Stimulated activated CD4-positive, alpha-beta T cell treated with anti-CD3 and anti-CD28 coated beads, Interleukin-2, amount 100 ng/mL, for 4 hours (primary cell): ENCODE measurements at places on chromosomes 16 and 17.

DNA sequence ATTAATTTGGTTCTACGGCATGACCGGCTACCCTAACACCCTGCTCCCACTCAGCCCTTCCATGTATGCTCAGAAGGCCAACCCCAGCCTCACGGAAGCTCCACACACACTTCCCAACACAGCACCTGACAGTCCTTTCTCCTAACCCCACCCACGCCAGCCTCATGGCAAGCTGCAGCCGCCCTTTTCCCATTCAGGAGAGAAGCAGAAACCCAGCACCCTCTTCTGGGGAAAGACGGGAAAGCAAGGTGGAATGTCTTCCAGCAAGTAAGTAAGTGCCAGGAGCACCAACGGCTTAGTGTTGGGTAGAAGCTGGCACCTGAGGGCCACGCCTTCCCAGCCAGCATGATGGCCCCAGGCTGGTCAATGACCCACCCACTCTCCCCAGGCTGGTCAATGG, 32.1 kb downstream of the ABR start:
- DNase-seq = no peak

DNA sequence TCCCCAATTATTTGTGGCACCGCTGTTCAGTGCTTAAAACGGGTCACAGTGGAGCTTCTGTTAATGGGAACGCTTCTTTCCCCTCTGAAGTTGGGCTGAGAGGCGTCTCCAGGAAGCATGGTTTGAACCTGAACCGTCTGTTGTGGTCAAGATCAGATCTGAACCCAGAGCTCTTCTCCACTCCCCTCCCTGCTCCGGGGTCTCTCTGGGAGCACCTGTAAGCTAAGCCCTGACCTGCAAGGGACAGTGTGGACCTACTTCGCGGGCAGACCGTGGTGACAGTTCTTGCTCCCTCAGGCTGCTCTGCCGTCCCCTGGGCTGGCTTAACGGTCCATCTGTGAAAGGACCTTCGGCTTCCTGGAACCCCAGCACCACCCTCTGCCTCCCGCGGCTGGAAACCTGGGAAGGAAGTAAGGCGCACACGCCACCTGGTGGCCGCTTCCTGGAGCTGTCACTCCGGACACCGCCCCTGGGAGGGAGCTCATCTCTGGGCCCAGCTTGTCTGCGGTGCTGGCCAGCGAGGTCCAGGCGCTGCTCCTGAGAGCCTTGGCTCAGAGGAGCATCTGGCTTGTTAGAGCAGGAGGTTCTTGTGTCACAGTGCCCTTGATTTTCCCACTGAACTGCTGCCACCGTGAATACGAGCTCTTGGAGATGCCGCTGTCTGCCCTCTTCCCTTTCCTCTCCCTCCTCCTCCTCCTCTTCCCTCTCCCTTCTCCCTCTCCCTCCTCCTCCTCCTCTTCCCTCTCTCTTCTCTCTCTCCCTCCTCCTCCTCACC, 518.5 kb upstream of the EEF2KMT start:
- no peak for DNase-seq

- no peak for DNase-seq
Measured at GRCh38 chr17:16939606-16940115, 32.3 kb downstream of the TNFRSF13B start.

- no peak for DNase-seq
Measured at GRCh38 chr16:67734731-67735201, 15.7 kb upstream of the GFOD2 start.

DNA sequence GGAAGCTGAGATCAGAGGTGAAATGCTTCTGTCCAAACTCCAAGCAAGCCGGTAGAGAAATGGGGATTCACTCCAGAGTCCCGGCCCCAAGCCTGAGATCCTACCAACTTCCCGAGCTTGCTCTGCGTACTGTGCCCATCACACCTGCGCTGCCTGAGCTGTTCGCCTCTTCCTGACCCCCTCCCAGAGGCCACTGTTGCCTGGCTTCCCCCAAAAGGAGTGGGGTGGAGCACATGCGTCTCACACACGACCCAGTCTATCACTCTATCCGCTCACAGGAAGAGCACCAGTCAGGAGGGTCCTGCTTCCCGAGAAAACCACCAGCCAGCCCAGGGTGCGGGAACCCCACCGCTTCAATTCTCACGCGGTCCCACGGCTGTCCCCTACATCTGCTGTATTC, 13.5 kb upstream of the C16orf95 start:
- DNase-seq = no peak

DNA sequence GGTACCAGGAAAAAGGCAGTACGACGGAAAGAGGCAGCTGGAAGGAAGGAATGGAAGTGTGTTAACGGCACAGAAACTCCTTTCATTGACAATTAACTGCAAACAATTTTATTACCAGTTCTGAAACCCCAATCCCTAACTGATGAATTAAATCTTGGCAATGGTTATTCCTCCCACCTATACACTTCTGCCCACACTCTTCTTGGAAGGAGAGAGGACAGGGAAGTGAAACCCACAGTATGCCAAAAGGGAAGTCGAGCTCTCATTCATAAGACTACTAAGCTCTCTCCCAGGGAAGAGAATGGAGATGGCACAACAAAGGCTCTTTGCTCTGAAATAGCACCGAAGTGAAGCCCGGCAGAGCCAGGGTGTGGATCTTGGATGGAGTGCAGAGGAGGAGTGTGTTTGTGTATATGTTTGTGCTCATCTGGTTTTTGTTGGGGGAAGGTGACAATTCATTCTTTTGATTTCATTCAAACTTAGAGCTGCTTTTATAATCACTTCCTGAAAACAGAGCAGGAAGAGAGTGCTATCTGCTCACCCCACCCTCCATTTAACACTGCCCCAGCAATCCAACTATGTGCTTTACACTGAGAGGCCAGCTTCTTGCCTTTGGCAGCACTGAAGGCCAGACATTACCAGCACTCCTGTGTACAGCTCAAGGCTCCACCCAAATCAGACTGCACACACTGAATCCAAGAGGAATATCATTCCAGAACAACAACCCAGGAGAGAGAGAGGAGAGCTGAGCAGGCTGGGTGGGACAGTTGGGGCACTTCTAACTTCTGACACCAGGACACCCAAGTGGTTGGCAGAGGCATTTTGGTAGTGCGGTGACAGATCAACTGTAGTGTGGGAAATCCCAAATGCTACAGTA, 68.7 kb downstream of the HIC1 start:
- no peak for DNase-seq

GRCh38 chr17:32903774-32904673, 23.9 kb upstream of the TMEM98 start:
- no peak for DNase-seq

DNA sequence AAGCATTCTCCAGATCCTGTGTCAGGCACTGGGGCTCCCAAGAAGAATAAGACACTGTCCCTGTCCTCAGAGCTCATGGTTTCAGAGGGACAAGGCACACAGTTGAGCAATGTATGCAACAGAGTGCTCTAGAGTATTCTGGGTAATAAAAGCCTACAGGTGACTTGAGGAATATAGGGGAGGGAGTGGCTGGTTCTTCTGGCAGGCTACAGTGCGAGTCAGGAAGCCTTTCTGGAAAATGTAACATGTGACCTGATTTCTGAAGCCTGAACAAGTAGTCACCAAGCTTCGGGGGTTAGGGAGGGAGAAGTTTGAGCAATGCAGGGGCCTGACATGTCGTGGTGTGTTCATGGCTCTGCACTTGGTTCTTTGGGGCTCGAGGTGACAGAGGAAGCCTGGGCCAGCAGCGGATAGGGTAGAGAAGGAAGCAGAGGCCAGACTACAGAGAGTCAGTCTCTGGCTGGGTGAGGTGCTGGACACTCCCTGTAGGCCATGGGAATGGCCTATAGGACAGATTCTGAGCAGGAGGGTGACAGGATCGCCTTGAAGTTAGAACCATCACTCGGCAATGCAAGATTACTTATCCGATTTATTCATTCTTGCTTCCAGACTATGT, 16.0 kb upstream of the LRRC75A start:
- no peak for DNase-seq

DNA sequence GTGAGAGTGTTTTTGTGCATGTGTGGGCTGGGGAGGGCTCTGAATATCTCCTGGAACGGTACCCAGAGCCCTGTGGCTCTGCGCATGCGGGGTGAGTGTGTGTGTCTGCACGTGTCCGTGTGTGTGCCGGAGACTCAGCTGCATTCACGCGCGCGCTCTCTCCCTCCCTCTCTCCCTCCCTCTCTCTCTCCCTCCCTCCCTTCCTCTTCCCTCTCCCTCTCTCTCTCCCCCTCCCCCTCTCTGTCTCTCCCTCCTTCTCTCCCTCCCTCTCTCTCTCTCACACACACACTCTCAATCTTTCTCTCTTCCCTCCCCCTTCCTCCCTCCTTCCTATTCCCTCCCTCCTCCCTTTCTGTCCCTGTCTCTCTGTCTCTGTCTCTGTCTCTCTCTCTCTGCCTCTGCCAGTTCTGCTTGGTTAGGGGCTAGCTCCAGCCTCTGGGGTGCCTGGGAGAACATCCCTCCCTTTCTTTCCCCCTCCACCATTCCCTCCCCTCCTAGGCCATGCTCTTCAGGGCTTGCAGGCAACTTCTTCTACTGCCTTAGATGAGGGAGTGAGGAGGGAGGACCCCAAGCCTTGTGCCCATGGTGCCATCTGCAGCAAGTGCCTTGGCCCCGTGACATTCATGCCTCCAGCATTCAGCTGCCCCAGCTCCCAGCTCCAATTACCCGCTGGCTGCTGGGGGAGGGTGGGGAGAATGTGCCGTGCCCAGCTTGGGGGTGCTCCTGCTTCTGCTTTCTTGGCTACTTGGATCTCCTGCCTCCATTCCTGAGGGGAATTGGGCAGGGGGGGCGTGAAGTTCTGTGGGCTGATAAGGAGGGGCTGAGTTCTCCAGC, 6.4 kb downstream of the THRA start:
- DNase-seq = peak; percentile 87

DNA sequence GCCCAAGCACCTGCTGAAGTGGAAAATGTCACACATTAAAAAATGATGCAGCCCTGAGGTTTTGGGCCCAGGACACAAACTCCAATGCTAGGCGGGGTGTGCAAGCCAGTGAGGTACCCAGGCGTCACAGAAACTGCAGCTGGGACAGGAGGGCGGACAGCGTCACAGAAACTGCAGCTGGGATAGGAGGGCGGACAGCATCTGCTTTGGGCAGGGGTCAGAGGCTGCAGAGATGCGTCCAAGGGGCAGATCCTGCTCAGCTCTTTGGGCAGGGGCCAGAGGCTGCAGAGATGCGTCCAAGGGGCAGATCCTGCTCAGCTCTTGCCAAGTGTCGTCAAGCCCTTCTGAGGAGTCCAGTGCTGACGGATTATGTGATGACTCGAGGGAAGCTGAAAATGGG, 43.9 kb upstream of the RCVRN start:
- DNase-seq = no peak

- peak; percentile 31 for DNase-seq
Measured at GRCh38 chr16:56950881-56951771, 10.6 kb upstream of the CETP start.

GRCh38 chr16:1677339-1677738, 740 bp upstream of the JPT2 start:
- DNase-seq = no peak

DNA sequence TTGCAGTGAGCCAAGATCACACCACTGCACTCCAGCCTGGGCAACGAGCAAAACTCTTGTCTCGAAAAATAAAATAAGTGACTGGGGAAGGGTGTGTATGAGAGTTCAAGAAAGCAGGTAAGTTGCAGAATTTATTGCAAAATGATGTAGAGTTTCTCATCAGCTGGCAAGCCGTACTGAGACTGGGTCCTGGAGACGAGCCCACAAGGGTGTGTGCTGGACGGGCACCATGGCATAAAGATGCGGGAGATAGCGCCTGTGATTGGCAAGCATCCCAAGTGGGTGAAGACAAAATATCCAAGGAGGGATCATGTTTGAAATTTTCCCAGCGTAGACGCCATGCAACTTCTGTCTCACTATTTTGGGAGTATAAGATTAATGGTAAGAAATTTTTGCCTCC, 59.4 kb downstream of the WNT3 start:
- DNase-seq = no peak

DNA sequence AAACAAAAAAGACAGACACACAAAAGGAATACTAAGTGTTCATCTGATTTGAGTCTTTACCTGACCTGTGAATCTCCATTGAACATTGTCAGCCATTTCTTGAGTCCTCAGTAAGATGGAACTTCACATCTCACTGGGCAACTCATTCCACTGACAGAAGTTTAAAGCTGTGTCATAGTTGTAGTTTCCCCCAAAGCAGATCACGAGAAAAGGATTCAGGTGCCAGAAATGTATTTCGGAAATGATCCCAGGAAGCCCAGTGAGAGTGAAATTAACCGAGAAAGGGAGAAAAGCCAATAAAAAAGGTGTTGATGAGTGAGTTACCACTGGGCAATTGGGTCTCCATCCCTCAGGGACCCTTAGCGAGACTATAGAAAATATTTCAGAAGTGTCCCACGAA, 6.5 kb downstream of the CHD9 start:
- no peak for DNase-seq

- DNase-seq = no peak
Measured at GRCh38 chr16:64304396-64304795, 817.5 kb downstream of the CDH11 start.

DNA sequence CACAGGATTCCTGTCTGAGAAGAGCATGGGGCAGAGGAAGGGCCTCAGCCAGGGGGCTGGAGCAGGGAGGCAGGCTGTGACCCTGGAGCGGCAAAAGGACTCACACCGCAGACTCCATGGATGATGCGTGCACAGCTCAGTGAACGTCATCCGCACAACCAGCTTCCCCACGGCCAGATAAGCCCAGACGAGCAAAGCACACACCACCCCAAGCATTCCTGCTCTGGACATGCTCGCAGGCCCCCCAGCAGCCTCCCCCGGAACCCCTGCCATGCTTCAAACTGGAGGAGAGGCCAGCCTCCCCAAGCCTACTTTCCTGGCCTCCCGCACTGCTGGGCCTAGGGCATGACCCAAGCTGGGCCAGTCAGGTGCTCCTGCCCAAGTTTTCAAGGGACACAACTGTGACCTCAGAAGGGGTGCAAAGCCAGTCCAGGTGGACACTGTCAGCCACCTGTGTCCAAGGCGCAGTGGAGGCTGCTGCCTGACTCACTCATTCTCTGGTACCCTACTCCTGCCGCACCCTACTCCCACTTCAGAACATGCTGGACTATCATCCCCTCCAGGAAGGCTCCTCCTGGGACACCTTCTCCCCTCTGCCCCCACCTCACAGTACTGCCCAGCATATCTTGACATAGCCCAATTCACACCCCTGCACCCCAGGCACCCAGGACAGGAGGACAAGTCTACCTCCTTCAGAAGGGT, 4.8 kb downstream of the BCAR1 start:
- DNase-seq = no peak

- no peak for DNase-seq
Measured at GRCh38 chr17:8141741-8142140, 10.5 kb downstream of the PER1 start.

GRCh38 chr16:10040136-10041080, 141.8 kb downstream of the GRIN2A start:
- no peak for DNase-seq
